ENCODE measurements at places on chromosomes 7 and 10.

DNA sequence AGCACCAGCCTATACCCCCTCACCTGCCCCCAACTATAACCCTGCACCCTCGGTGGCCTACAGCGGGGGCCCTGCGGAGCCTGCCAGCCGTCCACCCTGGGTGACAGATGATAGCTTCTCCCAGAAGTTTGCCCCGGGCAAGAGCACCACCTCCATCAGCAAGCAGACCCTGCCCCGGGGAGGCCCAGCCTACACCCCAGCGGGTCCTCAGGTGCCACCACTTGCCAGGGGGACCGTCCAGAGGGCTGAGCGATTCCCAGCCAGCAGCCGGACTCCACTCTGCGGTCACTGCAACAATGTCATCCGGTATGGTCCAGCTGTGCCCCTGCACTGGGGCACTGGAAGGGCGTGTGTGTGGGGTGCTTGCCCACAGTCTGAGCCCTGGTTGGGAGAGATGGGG lies 40.0 kb upstream of the BMPR1A start:
- no peak for DNase-seq

DNA sequence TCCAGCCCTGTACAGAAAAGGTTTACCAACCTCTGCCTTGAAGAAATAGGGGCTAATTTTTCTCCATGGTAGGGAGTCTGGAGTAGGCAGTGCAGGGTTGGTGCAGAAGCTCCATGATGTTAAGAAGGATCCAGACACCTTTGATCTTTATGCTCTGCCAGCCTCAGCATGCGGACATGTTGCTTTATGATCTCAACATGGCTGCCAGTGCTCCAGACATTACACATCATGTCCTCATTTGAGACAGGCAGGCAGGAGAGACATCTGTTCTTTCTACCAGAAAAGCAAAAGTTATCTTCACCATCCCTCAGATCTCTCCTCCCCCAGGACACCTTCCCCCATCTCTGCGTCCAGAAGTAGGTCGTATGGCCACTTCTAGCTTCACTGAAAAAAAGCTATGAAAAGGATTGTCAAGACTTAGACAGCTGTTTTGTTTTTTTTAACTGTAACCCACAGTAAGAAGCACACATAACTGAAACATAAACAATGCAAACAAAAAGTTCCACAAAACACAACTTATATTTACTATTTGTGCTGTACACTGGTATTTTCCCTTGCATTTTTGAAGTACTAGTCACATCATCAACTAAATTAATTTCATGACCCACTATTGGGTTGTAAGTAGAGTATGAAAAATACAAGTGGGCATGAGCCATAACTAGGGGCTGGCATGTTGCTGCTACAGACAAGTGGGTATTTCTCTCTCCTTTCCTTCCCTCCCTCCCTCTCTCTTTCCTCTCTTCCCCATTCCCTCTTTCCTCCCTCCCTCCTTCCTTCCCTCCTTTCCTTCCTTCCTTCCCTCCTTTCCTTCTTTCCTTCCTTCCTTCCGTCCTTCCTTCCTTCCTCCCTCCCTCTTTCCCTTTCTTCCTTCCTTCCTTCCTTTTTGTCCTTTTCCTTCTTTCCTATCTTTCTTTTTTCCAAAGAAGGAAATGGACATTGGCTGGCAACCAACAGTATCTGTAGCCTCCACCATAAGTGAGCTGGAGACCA lies 2.6 kb upstream of the RASSF4 start:
- no peak for DNase-seq

GRCh38 chr7:97021747-97022490 lies 2.7 kb downstream of the DLX5 start:
- no peak for DNase-seq

DNA sequence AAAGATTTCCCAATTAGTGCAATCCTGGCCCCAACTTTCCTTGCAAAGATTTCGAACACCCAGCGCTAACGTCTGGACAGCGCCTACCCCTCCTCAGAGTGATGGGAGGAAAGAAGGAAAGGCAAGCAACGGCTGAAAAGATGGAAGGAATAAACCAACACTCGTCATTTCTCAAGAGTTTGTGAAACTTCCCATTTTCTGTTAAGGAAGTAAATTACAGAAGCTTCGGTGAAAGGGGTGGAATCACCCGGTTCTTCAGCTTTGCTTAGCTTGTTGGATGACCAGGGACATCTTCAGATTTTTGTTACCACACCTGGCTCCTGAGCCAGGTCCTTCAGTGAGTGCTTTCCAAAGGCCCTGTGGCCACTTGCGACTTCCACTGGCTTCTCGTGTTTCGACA lies 313.1 kb downstream of the SKIDA1 start:
- DNase-seq: no peak

- DNase-seq: no peak
Measured at GRCh38 chr10:108708363-108708762, 1214.9 kb downstream of the XPNPEP1 start.

Data from stimulated activated CD4-positive, alpha-beta T cell treated with anti-CD3 and anti-CD28 coated beads, Interleukin-12 subunit alpha, Interleukin-12 subunit beta, amount 100 ng/mL, for 48 hours (primary cell).